ENCODE measurements at places on chromosomes 16 and 17. TPM values are rescaled to one million over a fixed set of nuclear protein-coding genes. Genes with fewer than 3 reads are reported as not detected.

Gene TRAP1
- 103 TPM for total RNA-seq

Gene ELMO3
- 0.09 TPM for total RNA-seq

Gene HNF1B
- total RNA-seq = not detected

Gene G6PC1
- total RNA-seq = not detected

Gene CCL4
- not detected for total RNA-seq

Gene PLD6
- 5.1 TPM for total RNA-seq

Gene FBXL16
- total RNA-seq = not detected

Gene COA3
- 76.2 TPM for total RNA-seq

Gene COPZ2
- total RNA-seq = 40.5 TPM

Gene CHST5
- not detected for total RNA-seq

Gene ABCC12
- 0.16 TPM for total RNA-seq

Gene OR3A3
- total RNA-seq = not detected

Gene NXPH3
- 1.7 TPM for total RNA-seq

Gene PDIA2
- 2.2 TPM for total RNA-seq

Gene CEP295NL
- not detected for total RNA-seq

Gene EVPLL
- total RNA-seq = not detected

Gene RPH3AL
- 14.4 TPM for total RNA-seq

Gene HYDIN
- total RNA-seq = not detected

Gene PMP22
- total RNA-seq = 81.6 TPM

Gene ZNF385C
- total RNA-seq = 0.78 TPM

Gene TEKT5
- not detected for total RNA-seq

Gene CBFA2T3
- total RNA-seq = 2.2 TPM

Gene CSHL1
- not detected for total RNA-seq

Gene NOG
- total RNA-seq = 2.9 TPM

Gene TTYH2
- total RNA-seq = 19.2 TPM

Gene MT1A
- total RNA-seq = 17.3 TPM

Gene CAPNS2
- not detected for total RNA-seq

Gene CLEC18B
- not detected for total RNA-seq

Gene ICAM2
- 57.5 TPM for total RNA-seq

Gene GP2
- not detected for total RNA-seq

Gene NAGPA
- 27.5 TPM for total RNA-seq

Gene UNK
- 19.2 TPM for total RNA-seq

Gene WDR81
- 35.1 TPM for total RNA-seq

Gene PHB1
- 114 TPM for total RNA-seq

Gene MAZ
- total RNA-seq = 68.7 TPM
